ENCODE measurements at places on chromosomes 5 and 9. TPM values are rescaled to one million over a fixed set of nuclear protein-coding genes. Genes with fewer than 3 reads are reported as not detected.

DNA sequence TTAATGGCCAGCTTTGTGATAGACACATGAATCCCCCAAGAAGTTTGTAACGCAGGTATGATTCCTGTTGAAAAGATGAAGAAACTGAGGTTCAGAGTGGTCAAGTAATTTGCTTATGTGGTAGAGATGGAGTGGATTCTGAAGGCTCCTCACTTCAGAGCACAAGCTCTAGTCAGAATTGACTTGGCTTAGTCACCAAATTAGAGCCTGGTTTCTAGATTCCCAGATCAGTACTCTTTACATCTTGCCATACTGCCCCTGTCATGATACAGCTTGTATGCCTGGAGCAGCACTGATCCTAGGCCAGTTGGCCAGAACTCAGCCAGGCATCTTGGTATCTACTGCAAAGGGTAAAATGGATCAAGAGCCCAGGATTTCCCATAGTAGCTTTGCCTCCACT, 284.4 kb upstream of the RFX3 start:
- DNase-seq: no peak

- DNase-seq: no peak
Observed at GRCh38 chr9:121976751-121977150, 116.4 kb downstream of the TTLL11 start.

DNA sequence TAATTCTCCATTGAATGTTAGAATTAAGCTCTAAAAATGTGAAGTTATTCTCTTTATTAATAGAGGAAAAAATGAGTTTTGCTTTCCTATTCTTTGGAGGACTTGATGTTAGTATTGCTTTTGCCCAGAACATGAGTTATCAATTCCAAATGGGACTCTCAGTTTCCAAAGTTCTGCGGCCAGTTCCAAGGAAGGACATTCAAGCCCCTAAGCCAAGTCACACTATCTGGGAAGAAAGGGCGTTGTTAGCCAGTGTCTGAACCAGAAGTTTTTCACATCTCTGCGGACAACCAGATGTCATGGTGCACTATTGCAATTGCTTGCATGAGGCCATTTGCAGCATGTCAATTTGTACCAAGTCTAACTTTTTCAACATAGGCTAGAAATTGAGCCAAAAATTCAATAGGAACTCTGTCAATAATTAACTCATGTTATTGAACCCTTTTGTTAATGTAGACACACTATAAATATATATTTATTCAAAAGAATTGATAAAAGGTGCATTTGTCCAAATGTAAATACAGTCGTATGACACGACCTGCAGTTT, 183.3 kb upstream of the PIK3R1 start:
- no peak for DNase-seq

- no peak for DNase-seq
Observed at GRCh38 chr9:108677776-108678175, 178.0 kb downstream of the ACTL7B start.

Gene ERP44
- total RNA-seq: 14.1 TPM

Measured in H1 (cell line).